ENCODE measurements at places on chromosomes 3 and 15. TPM values are rescaled to one million over a fixed set of nuclear protein-coding genes. Genes with fewer than 3 reads are reported as not detected.

DNA sequence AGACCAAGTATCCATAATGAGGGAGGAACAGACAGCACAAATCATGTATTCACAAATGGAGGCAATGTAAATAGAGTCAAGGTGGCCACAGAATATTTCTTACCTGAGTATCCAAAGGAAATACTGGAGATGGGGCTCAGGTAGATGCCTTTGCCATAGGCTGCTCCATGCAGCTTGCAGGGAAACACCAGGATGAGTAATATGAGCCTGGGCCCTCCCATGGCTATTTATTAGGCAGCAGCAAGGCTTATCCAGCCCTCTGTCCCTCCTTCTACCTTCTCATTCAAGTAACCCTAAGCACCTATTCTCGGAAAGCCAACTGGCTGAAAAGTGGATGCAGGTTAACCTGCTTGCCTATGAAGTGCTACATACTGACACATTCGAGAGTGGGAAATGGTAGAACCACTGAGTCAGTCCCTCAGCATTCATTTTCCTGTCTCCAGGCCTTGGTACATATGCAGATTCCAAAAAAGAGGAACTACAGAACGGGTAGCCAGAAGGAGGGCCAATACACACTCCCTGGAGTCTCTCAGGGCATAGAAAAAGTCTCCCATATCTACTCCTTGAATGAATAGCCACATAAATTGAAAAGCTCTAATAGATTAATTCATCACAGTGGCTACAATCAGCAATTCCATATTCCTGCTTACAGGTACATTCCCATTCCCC, 18.3 kb upstream of the PKM start:
- no peak for DNase-seq

GRCh38 chr3:33004961-33005360, 53.5 kb downstream of the CCR4 start:
- no peak for DNase-seq

- no peak for DNase-seq
Measured at GRCh38 chr3:36416599-36416998, 36.3 kb downstream of the STAC start.

DNA sequence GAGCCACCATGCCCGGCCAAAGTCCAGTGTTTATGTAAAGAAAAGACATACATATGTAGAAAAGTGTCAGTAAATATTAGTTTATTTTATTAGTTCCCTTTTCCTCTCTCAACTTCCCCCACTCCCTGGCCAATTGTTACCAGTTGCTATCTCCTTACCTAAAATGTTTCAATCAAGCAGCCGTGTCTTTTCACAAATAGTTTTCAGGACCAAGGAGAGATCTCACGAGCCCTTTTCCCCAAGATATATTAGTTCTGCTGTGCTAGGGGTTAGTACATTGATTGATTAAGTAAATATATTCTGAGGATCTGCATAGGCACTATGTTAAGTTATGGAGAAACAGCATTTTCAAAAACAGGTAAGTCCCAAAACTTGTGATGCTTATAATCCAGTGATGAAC, 87.4 kb downstream of the ZIC4 start:
- DNase-seq = no peak

DNA sequence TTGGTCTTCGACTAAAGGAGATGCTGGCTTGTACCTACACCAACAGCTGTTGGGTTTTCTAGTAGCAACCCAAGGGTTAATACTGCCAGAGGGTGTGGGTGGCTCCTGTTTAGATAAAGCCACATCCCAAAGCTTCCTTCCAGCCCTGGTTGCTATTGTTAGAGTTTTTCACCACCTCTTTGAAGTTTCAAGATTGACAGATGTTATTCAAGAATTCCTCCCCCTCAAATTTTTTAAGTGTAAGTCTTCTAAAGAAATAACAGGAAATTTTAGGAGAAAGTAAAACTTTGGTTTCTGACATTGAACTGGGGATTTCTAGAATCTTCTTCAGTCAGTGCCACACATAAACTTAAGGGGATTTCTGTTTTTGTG, 60.9 kb downstream of the TGFBR2 start:
- DNase-seq = no peak

HIGD2B gene
- not detected for polyA plus RNA-seq

DNA sequence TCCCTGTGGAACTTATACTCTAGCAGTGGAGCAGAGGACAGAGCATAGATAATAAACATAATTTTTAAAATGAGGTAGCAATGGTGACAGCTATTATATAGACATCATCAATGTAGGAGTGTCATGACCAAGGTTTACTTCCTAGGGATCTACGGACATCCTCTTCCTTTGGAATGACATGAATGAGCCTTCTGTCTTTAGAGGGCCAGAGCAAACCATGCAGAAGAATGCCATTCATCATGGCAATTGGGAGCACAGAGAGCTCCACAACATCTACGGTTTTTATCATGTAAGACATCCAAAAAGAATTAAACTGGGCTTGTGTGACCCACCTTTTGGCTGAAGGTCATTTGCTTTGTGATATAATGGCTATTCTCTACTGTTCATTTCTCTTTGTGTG, 30.1 kb upstream of the CAPN3 start:
- DNase-seq = no peak

GRCh38 chr3:122496508-122496907, 18.2 kb downstream of the KPNA1 start:
- DNase-seq = no peak

DNA sequence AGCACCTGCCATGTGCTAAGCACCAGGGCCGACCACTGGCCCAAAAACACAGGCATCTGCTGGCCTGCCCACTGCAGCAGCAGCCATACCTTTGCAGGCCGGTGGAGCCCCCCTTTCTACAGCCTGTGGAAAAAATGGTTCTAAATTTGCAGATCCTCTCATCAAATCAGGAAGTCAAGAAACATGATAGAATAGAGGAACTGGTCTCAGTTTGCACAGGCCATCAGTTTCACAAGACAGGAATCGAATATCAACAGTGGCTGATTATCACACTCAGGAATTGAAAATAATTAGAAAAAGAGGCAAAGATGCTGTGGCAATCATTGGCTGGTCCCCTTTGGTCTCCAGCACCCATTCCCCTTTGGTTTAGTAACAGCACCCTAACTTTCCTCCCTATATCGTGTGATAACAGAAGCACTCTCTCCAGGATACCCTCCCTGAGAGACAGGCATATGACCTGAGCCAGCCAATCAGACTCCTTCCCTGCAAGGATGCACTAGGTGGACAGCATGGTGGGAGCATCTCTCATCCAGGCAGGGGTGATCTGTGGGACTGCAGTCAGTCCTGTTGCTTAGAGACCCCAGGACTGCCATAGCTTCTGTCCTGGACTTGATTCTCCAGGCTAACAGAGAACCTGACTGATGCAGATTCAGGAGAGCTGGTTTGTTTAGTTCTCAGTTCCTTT, 3.5 kb upstream of the PAK6 start:
- no peak for DNase-seq

- no peak for DNase-seq
Measured at GRCh38 chr3:169295126-169295525, 368.4 kb downstream of the MECOM start.

NUP210 gene
- polyA plus RNA-seq = 8.7 TPM

DNA sequence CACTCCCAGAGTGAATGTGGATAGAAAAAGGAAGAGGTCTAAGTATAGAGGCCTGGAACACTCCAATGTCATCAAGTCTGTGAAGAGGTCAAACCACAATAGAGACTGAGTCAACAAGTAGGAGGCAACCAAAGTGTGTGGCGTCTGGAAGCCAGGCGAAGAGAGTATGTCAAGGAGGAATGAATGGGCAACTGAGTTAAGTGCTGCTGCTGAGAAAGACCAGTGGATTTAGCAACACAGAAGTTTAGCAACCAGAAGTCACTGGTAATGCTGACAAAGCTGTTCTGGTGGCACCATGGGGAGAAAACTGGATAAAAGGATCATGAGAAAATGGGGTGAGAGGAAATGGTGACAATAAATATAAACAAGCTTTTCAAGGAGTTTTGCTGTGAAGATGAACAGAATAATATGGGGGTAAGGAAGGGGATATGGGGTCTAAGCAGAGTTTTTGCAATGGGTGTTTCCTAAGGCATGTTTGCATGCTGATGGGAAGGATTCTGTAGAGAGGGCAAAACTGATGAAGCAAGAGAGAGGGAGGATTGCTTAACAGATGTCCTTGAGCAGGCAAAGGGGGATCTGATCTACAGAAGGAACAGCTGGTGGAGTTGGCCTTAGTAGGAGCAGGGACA, 38.4 kb downstream of the PCOLCE2 start:
- DNase-seq = no peak

DNA sequence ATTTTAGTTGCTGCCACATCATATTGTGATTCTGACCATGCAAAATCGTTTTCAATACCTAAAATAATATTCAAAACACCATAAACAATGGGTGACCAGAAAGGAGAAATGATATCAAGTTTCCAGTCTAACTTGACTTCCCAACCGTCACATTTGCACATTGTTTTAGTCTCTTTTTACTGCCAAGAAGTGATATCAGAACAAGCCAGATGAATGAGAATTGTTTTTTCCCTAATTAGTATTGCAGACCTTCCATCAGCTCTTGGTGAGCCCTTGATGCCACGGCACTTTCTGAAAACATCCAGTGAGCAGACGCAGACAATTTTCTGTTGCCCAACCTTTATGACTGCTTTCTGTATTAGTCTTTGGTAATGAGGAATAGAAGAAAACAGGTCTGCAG, 62.5 kb downstream of the SPATA16 start:
- DNase-seq = no peak

IL17RB gene
- 3.9 TPM for polyA plus RNA-seq

PRTG gene
- 3.2 TPM for polyA plus RNA-seq

DNA sequence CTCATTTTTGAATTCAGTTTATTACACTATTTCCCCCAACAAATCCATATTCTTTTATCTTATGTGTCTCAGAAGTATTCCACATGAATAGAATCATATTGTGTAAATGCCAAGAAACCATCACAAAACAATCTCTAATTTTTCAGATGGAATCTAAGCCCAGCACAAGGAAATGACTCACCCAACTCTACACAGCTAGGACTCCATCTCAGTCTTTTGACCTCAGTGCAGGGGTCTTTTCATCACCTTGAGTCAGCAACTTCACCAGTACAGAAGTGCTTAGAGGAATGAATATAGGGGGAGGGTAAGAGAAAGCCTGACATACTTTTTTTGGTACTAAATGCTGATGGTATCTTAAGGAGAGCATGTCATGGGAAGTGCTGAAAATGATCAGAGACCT, 169.3 kb upstream of the LRRN1 start:
- no peak for DNase-seq

DNA sequence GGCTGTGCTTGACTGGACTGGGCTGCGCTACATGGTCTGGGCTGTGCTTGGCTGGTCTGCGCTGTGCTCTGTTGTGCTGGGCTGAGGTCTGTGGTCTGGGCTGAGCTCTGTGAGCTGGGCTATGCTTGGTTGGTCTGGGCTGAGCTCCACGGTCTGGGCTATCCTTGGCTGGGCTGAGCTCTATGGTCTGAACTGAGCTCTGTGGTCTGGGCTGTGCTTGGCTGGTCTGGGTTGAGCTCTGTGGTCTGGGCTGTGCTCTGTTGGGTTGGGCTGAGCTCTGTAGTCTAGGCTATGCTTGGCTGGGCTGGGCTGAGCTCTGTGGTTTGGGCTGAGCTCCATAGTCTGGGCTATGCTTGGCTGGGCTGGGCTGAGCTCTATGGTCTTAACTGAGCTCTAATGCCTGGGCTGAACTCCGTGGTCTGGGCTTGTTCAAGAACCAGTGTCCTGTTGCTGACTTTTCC, 92.0 kb downstream of the PLXNA1 start:
- DNase-seq = no peak

IQCF6 gene
- polyA plus RNA-seq = not detected

GRCh38 chr3:129345971-129346370, 67.3 kb downstream of the HMCES start:
- no peak for DNase-seq

GRCh38 chr3:14286887-14287500, 108.4 kb downstream of the LSM3 start:
- no peak for DNase-seq

GRCh38 chr3:127002195-127003174, 19.6 kb downstream of the PLXNA1 start:
- DNase-seq = no peak

DNA sequence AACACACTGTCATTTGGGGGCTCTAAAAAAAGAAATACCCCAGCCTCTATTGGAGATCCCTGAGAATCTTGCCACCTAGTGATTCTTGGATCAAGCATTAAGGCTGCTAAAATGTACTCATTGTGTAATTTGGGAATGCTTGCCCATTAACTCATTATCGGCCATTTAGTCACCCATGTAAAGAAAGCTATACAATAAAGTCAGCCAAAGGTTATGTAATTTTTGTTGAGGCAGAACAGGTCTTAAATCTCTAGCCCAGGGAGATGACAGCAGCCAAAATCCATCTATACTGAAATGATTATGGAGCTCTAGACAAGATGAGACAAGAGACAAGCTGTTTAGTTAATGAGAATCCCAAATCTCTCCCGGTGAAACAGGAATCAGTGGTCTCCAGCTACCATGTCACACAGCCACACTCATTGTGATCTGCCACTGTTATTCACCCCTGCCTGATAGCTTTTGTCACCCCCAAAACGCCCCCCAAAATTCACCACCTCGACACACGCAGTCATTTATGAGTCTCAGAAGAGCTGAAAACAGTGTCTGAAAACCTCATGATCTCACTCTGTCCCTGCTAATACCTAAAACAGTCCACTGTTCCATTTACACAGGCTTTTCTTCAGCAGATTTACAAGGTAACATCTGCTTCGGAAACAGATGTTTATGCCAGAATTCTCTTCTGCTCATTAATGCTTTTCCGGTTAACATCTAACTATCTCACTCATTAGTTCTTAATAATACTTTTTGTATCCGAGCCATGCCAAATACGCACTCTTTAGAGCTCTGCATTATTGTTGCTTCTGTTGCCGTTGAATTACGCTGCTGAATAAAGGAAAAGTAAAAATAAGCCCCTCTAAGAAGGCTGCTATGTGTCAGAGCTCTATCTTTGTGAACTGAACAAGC, 138.5 kb downstream of the RORA start:
- DNase-seq = no peak

- no peak for DNase-seq
Measured at GRCh38 chr15:89514596-89515406, 18.4 kb upstream of the RHCG start.
